ENCODE measurements at places on chromosomes 12 and 14. TPM values are rescaled to one million over a fixed set of nuclear protein-coding genes. Genes with fewer than 3 reads are reported as not detected.
A peak's percentile ranks its signal among the peaks of the same experiment; 100 is the strongest.

- no peak for DNase-seq
These were observed 36.5 kb upstream of the OVCH1 start for GRCh38 chr12:29533815-29534489.

- DNase-seq: peak; percentile 65
These were observed 2.6 kb downstream of the ITPK1 start for GRCh38 chr14:93112891-93113677.

- DNase-seq: no peak
These were observed 339.1 kb downstream of the TMEM132D start for GRCh38 chr12:129564768-129565167.

DNA sequence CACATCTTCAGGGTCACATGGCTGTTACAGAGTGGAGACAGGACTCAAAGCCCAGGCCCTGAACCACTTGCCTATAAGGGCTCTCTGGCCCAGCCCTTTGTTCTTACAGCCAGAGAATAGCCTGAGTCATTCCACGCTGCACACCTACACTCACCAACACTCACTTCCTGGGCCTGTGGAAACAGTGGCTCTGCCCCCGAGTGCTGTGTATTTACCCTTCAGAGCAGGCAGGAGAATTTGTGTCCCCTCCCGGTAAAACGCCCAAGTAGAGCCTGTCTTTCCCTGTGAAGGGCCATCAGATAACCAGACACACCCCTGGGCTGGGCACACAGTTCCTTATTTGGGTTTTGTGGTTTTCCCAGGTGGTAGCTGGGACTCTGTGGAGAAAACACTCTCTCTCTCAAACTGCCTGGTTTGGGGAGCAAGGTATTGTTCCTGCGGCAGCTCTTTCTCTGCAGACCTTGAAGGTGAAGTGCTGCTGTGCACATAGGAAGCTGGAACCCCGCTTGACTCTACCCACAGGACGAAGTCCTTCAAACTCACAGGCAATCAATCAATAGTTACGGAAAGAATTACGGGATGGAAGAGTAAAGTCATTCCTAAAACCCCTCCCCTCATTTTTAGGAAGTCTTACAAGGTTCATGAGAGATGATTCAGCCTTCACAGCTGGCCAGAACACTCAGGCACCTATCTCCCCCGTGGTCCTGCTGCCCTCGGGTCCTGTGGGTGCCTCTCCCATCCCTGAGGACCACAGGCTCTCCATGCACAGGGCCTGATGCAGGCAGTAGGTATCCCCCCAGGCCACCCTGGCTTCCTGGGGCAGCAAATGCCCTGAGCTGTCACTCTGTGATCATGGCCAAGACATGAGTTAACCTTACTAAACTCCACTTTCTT is 20.3 kb downstream of the FIGNL2 start:
- peak; percentile 64 for DNase-seq

The CIDEB gene
- polyA plus RNA-seq: 19.3 TPM

DNA sequence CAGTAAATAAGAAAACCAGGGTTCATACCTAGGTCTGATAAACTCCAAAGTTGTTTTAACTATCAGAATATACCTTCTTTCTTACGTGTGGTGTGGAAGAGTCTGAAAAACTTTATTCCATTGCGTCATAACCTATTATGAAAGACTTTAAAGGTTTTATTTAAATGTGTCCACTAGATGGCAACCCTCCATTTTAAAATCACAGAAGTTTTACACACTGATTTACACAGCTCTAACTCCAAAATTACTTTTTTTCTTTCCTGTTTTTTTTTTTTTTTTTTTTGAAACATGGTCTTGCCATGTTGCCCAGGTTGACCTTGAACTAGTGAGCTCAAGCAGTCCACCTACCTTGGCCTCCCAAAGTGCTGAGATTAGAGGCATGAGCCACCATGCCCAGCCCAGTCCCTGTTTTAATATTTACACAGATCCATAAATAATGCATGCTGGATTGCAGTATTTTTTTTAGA is 17.3 kb upstream of the TMPRSS12 start:
- DNase-seq: peak; percentile 64

GRCh38 chr12:77401064-77401769 is 335.8 kb upstream of the E2F7 start:
- no peak for DNase-seq

DNA sequence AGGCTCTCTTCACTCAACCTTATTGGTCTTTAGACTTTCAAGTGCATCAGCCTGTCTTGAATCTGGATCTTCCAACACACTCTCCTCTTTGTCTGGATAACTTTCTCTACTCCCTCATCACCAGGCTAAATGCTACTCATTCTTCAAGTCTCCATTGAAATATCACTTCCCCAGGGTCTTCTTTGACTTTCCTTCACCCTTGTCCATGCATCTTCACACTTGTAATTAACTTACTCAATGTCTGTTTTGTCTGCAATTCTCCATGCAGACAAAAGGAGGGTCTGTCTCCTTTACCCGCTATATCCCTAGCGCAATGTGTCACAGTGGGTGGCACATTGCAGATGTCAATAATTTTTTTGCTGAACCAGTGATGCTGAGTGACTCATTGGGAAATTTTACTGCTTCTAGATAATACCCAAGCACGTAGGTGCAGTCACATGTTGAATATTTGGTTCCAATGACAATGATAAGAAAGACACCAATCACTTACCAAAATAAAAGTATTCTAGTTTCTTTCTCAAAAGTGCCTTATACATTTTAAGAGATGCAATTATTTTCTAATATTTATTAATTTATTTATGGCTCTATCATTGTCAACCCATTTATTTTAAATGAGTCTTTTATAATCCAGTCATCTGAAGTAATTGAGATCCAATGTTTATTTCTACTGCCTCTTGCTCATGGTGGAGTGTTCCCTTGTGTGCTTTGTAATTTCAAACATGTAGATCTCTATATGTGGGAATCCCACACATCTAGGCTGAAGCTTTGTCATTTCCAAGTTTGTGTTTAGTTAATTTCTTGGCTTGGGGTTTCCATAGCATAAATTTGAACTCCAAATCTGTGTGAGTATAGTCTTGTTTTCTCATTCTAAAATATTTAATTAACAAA is 21.7 kb upstream of the RFC5 start:
- DNase-seq: no peak

- no peak for DNase-seq
These were observed 668 bp downstream of the TMEM260 start for GRCh38 chr14:56580221-56580711.

The BHLHE41 gene
- not detected for polyA plus RNA-seq

- DNase-seq: no peak
These were observed 388.7 kb downstream of the NUAK1 start for GRCh38 chr12:105750096-105750495.

GRCh38 chr14:74548881-74549280 is 55.3 kb downstream of the ISCA2 start:
- no peak for DNase-seq

DNA sequence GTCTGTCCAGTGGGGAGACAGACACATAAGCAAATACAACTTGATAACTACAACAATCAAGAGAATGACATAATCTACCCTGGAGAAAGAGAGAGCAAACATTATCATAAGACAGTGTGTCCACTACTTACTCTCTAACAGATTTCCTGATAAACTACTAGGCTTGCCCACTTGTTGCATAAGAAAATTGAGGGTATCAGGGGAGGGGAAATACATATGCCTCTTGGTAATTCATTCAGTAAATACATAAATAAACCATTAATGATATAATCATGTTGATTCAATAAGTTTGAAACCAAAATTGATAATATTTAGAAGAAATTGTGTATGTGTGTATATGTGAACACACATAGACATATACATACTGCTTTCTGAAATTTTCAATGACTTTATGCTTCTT is 76.6 kb downstream of the ERGIC2 start:
- DNase-seq: no peak

The TMEM229B gene
- 30.9 TPM for polyA plus RNA-seq

DNA sequence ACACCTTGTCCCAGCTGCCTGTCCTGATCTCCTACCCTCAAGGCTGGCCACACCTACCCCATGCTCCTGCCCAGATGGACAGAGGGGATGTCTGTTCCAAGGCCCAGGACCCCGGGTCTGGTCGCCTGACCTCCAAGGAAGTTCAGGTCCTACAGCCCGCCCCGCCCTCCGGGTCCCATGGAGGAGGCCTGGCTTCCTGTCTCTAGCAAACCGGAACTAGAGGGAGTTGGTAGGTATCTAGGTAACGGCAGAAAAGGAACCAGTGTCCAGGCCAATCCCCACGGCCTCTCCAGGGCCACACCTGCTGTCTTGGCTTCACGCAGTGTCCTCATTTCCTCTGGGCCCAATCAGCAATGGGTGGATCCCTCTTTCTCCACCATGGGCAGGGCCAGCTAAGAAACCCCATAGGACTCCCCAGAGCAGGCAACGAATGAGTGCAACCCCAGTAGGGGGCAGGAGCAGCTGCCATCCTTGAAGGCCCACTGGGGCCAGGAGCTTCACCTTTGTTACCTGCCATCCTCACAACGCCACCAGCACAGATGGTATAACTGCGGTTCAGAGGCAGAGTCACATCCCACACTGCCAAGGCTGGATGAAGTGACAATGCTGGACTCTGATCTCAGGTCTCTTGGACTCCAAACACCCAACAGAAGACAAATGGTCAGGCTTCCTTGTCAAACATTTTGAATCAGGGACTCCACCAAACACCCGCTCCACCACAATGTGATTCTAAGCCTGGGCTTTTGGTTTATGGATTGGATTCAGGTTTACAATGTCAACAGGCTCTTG is 25.1 kb upstream of the RPLP0 start:
- no peak for DNase-seq

DNA sequence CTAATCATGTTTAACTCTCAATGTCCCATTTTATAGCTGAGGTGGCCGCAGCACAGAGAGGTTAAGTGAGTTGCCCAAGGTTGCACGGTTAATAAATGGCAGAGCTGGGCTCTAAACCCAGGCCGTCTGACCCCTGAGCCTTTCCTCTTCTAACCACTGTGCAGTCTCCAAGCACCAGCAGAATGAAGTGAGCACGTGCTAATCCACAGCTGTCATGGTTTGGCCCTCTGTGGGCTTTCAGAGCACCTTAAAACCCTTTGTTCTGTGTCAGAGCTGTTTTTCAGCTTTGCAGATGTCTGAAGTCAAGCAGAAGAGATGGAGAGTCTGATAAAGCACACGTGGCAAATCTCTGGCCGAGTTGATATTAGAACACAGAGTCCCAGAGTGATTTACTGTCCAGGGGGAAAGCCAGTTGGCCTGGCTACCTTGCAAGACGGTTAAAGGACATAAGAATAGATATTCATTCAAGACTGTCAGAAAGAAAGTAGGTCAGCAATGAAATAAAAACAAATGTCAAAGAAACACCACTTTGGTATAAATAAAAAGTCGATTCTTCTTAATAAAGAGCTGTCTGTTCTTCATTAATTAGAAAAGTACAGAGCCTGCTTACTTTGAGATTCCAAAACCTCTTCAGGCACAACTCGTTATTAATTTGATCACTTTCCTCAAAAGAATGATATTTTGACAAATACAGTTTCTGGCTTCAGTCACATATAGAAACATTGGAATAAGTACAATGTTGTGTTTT is 107.3 kb downstream of the CRADD start:
- DNase-seq: peak; percentile 31

- DNase-seq: no peak
These were observed 89.2 kb downstream of the KCNK10 start for GRCh38 chr14:88233915-88234314.

Measured in naive thymus-derived CD4-positive, alpha-beta T cell (primary cell).